ENCODE measurements at places on chromosomes 3 and 15.

- no peak for DNase-seq
These were observed 235.5 kb downstream of the PTPRG start for GRCh38 chr3:61796911-61797310.

DNA sequence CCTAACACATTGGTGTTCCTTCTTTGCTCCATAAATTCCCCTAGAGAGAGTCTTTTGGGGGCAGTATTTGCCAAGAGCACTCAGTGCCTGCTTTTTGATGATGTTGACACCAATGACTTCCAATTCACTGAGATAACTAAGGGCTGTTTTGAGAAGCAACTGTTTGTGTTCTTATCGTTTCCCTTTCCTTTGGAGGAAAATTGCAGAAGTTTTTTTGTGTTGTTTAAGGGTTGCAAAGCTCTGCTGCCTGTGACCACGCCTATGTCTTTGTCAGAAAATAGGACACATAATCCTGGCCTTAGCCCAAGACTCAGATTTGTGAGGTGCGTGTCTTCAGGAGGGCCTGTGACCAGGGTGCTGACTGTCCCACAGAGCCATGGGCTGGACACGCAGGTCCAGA lies 99.6 kb downstream of the FAM43A start:
- no peak for DNase-seq

GRCh38 chr15:49145651-49146609 lies 9.5 kb downstream of the COPS2 start:
- DNase-seq = no peak

DNA sequence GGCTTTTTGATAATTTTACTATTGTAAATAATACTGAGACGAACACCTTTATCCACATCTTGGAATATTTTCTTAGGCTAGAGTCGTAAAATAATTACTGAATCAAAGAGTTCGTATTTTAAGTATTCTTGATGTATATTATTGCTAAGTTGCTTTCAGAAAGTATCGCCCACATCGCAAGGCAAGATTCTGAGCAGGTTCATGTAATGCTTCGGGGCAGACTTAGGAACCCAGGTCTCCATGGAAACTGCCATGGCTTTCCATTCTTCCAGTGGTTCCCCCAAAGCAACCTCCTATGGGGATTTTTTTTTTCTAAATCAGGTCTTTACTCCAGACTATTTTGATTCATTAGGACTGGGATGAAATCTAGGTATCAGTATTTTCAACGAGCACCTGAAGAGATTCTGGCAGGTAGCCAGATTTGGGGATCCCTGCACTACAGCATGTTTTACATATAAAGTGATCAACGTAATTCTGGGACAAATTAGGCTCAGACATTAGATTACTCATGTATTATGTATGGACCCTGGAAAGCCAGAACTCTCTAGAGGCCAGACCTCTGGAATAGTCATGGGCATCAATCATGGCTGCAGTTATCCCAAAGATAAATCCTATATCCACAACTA lies 86.5 kb downstream of the B3GNT5 start:
- DNase-seq = no peak

- DNase-seq = no peak
These were observed at the start of gene CLDN11 for GRCh38 chr3:170418422-170419398. Gene CLDN11 (plus strand): TSS chr3:170418868. CDS start chr3:170419067, 199 bp downstream.

- DNase-seq = no peak
These were observed 98.2 kb upstream of the TBC1D5 start for GRCh38 chr3:17840651-17841050.

GRCh38 chr15:74430510-74430951 lies 3.2 kb downstream of the SEMA7A start:
- no peak for DNase-seq

DNA sequence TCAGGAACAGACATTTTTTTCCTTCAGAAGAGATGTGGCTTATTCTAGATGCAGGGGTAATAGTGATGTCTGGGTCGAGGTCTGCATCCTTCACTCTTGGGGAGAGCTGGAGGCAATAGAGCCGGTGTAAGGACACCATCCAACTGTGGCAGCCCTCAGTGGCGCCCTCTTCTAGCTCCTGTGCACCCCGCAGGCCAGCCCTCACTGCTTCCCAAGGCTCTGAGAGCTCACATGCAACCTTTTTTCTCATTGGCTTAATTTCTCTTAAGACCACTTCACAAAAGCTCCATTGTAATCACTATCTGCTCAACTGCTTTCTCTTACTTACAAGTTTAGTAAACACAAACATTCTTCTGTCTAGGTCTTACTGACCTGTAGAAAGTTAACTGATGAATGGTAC lies 3.9 kb upstream of the VPS8 start:
- no peak for DNase-seq

DNA sequence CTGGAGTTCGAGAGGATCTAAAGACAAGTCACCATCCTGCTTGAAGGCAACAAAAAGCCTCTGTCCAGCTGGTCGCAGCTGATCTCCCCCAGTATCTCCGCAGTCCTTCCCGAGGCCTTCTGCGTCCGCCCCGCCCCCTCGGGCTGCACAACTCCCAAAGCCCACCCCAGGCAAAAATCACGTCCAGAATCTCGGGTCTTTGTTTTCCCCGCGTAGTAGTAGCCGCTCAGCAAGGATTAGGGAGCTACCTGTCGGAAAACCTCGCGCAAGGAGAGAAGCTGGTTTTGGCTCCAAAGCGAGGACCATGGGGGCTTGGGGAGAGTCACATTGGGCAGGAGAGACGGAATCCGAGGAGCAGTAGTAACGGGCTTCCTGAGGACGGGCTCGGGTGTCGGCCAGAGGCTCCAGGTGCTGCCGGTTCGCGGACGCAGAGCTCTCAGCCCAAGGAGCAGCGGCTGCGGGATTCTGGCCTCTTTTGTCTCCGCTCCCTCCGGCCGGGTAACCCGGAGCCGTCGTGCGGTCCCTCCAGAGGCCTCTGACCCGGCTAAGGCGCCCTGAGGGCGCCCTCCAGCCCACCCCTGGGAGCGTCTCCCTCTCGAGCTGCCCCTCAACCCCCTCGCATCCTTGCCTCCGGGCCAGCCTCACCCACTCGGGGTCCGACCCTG lies 401 bp downstream of the ZSCAN29 start:
- DNase-seq = no peak

- DNase-seq = no peak
These were observed 269.2 kb upstream of the CNTN3 start for GRCh38 chr3:74883690-74884089.

DNA sequence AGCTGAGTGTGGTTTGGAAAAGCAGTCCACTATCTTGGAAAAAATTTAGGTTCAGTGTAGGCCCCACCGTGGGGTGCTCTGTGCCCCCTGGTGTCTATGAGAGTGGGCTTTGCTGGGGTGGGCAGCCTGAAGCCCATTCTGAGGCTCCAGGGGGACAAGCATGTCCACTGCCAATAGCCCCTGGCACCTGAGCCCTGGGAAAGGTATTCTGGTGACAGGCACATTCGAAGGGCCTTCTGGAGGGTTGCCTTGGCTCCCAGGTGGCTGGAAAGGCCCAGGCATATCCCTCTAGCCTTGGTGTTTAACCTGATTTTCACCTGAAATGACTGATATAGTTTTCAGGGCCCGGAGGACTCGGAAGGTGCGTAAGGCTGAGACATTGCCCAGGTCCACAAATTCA lies 36.1 kb downstream of the SCN5A start:
- no peak for DNase-seq

- no peak for DNase-seq
These were observed 36.3 kb upstream of the PPM1L start for GRCh38 chr3:160719710-160720109.

DNA sequence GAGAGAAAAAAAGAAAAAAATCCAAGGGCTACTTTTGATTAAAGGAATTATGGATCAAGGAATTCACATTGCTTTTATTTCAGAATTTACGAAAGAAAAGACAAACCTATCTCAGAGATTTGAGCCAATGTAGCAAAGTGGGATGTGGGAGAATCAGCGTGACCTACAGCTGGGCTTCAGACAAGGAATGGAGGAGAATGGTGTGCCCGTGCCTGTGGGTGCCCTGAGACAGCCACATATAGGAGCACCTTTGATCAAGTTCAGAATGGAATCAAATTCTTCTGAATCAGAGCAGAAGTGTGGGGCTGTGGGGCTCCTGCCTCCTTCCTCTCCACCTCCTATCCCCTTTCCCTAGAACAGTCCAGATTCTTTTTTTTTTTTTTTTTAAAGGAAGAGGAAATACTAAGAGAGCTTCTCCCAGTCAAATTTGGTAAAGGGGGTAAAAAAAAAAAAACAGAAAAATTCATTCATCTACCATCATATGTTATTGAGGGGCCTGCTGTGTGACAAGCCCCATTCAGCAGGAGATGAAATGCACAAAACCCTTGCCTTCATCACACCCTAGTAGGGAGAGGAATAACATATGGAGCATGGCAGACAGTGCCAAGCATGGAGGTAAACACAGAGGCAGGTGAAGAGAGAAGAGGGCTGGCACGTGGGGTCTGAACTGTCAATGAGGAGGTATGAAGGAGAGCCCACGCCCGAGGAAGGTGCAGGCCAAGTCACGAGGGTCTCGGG lies 25.0 kb upstream of the MUSTN1 start:
- DNase-seq = no peak

DNA sequence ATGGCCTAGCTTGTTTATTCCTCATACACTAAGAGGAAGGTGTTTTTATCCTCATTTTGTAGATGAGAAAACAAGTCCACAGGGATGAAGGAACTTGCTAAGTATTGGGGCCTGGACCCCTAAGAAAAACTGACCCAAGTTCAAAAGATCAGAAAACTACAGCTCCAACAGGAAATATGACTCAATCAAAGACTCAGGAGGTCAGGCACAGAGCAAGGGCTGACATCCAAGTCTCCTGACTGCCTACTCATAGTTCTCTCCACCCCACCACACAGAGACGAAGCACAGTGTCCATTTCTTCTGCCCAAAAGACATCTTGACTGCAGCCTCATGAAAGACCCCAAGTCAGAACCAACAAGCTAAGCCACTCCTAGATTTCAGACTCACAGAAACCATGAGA lies 26.9 kb upstream of the TPM1 start:
- no peak for DNase-seq

- DNase-seq = no peak
These were observed 166.2 kb downstream of the LRTM1 start for GRCh38 chr3:54761637-54762036.

- no peak for DNase-seq
These were observed 4.2 kb downstream of the STOML1 start for GRCh38 chr15:73987681-73988444.
